ENCODE measurements at places on chromosomes 5 and 9.

DNA sequence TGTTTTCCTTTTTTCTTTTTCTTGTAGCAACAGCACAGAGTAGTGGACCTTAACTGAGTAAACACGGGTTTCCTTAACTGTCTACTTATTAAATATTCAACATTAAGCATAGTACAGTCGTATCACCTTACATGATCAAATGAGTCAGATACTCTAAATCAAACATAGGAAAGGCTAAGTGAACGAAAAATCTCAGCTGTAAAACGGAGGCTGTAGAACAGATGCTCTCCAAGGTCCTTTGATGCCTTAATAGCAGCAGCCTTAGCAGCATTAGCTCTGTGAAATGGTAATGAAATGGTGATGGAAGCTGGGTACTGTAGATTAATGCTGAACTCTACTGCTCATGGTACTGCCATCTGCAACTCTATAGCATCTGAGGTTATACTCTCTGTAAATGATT lies 1433.3 kb upstream of the C9orf72 start:
- DNase-seq: no peak

GRCh38 chr5:165497707-165498106 lies 1992.3 kb downstream of the MAT2B start:
- DNase-seq: peak; percentile 13

- no peak for DNase-seq
Observed at GRCh38 chr5:144205141-144205551, 34.5 kb downstream of the KCTD16 start.

DNA sequence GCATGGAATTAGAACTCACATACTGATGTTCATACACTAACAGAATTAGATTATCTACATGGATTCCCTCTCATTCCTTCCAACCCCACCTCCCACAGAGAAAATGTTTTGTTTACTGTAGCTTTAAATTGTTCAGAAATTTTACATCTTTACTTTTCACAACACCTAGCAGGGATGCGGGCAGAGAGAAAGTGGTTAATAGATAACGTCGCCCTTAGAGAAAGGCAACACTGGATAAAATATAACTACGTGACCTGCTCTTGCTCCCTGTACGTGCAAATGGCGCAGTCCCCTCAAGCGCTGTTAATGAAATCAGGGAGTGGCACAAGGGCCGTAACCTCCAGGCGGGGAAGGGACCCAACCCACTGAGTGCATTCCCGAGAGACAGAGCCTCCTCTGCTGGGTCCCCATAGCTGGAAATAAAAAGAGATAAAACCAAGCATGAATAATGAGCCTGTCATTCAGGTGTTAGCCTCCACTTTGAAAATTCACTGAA lies 125.3 kb upstream of the DAPK1 start:
- DNase-seq: no peak

DNA sequence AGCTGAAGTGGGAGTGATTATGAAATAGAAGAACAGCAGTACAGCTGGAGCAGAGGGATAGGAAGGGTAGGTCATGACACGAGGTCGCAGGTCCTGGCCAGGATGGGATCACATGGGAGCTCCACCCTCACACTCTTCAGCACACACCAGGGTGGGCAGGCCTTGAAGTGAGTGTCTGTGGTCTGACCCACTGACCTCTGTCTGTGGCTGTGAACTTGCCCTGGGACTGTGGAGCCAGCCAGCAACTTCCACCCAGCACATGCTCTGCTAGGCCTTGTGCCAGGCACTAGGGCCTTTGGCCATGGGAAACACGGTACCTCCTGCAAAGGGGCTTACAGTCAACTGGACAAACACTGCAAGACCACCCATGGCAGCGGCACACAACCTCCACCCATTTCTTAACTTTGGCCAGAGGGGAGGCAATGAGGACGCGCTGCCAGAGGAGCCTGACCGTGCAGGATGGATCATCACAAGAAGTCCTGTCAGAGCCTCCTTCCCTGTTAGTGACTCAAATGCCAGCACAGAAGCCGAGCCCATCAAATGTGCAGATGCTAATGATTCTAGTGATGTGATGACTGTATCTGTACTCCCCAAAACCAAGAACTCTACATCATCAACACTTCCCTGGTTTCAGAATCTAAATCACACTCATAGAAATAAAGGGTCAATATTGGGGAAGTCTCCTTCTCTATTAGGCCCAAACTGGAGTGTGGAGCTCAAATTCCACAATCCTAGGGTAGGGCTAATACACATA lies 113.6 kb downstream of the DPYSL3 start:
- no peak for DNase-seq

DNA sequence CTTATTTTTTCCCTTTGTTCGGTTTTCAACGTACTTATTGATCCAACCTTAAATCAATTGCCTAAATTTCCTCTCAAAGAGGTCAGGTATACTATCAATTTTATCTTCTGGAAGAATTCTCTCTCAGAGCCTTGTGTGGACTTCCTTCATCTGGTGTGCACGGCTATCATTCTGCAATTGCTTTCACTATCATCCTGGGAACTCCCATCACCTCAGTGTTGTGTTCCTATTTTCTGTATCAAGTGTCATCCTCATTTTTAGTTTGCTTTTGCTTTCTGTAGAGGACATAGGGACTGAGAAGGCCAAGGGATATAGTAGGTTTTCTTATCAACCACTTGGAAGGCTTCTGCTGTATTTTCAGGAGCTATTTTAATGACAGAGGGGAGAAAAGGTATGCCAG lies 11.3 kb downstream of the STOM start:
- DNase-seq: no peak

DNA sequence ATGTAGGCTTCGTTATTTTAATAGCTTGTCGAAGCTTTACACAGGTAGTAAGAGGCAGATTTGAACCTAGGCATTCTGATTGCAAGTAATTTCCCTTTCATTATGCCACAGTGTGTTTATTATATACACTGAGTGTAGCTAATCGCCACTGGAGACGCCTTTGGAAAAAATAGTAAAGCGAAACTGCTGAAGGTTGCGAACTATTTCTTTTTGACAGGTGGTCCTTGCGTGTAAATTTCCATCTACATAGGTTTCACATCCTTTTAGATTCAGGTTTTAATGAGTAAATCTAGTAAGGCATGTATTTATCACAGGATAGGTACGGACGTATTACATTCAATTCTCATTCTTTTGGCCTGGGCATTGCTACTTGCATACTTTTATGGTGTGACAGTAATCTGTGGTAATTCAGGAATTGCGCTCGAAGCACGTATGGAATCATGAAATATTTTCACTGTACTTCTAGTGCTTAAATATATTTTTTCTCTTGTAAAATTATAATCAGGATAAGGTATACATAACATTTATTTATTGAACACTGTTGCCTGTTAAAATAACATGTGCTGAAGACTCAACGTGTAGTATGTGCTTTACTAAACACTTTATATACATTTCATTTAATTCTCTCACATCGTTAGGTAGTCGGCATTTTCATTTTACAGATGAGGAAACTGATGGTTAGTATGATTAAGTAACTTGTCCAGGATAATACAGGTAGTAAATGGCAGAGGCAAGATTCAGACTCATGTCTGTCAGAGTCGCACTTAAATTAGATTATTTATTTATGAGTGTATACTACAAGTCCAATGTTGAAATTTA lies 1.8 kb downstream of the MARCHF6 start:
- no peak for DNase-seq

DNA sequence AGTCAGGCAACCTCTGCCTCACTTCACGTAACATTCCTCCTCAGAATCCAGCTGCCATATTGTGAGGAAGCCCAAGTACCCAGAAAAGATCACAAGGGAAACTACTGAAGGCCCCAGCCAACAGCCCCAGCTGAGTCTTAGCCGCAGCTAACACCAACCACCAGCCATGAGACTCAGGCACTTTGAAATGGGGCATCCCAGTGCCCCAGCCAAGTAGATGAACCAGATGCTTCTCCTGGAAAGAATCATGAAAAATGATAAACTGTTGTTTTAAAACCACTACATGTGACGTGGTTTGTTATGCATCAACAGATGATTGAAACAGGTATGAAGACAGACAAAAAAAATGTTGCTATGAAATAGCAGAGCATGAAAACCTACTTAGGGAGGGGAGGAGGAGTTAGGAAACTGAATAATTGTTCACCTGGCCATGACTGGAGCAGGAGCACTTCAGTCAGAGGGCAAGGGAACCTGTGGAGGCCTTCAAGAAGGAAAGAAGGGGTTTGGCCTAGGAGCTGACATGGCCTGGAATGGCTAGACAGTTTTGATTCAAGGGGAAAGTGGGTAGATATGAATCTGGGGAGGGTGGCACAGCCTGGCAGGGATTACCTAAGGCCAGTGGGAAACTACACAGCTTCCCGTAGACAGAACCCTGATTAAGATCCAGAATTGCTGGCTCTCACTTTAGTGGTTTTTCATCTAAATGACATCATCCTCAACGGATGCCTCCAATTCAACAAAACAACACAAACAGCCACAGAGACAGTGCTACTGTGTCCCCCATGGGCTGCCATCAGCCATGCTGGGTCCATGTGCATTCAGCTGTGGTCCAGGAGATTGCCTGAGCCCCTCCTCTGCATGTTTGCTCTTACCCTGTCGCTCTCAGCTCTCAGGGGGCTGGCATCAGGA lies 211.6 kb downstream of the SYK start:
- no peak for DNase-seq

DNA sequence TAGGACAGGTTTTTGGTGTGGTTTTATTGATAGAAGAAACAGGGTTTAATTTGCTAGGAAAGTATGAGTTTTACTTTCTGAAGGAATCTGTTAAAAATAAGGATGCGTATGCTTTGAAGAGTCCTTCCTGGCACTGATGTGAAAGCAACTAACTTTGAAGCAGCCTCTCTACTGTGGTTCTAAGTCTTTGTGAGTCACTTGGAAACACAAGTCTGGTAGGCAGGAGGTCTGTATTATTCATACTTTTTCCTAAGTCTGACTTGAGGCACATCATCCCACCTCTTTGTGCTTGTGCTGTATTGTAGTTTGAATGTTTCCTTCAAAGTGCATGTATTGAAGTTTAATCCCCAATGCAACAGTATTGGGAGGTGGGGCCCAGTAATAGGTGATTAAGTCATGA lies 129.0 kb downstream of the TAF11L14 start:
- DNase-seq: no peak

DNA sequence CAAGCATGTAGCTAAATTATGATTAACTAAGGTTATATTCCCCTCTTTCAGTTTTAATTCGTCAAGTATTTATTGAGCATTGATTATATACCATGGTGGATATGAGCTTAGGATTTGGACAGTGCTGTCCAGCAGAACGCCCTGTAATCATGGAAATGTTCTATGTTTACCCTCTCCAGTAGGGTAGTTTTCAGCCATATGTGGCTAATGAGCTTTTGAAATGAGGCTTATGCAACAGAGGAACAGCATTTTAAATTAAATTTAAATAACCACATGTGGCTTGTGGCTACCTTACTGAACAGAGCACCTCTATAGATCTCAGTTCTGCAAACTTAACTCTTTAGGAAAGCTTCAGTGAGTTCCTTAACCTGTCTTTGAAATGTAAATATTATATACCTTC lies 59.1 kb downstream of the JMY start:
- no peak for DNase-seq

- peak; percentile 24 for DNase-seq
Observed at GRCh38 chr5:179827680-179828079, 7.0 kb downstream of the SQSTM1 start.

DNA sequence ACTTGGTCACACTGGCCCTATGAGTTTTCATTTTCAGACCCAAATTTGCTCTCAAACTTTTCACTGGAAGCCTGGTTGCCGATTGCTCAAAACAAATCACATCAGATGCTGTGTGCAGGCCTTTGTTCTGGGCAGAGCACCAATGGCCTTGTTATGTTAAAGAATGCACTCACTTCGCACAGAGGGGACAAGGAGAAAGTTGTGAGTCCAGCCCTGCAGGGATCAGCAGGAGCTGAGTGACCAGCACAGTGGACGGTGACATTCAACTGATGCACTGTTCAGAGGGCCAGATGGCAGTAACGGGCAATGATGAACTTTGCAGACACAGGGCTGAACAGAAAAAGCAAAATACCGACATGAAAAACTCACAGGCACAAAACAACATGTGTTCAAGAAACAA lies 86.1 kb downstream of the BARX1 start:
- DNase-seq: no peak

DNA sequence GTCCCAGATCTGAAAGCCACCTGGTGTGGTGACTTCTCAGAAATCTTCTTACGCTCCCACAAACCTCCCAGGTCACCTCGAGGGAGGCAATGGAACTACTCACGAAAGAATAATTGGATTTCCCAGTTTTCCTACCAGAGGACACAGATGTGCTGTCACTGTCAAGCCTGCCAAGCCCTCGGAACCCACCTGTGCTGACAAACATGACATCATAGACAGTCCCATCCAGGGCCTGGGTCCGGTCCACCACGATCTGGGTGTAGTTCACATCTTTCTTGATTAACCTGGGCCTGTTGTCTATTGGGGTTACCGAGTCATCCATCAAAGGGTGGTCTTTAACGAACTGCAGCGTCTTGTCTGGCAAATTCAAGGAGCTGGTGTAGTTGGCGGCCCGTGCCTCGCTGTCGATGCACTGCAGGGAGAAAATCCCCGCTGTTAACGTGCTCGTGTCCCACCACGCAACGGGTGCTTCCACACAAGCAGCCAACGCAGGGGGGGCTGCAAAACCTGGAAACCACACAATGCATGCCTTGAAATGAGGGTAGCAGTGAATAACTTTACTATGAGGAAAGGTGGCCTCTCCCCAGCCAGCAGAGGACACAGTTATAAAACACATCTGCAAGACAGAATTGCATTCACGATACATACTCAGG lies 69.0 kb downstream of the SECISBP2 start:
- no peak for DNase-seq

DNA sequence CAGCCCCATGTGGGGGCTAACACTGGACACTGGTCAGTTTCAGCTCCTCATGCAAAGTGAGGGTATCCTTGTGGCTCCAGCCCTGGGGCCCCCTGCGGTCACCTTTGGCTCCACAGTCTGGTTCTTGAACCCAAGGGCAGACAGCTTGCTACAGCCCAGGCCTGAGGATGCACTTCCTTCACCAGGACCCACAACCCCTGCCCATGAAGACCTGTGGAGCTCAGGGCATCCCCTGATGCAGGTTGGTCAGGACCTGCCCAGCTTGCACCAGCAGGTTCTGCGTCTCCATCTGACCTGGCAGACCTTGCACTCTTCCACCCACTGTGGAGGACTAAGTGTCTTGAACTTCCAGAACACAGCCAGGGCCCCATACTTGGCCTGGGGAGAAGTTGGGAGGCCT lies 3.7 kb upstream of the MRNIP start:
- no peak for DNase-seq

DNA sequence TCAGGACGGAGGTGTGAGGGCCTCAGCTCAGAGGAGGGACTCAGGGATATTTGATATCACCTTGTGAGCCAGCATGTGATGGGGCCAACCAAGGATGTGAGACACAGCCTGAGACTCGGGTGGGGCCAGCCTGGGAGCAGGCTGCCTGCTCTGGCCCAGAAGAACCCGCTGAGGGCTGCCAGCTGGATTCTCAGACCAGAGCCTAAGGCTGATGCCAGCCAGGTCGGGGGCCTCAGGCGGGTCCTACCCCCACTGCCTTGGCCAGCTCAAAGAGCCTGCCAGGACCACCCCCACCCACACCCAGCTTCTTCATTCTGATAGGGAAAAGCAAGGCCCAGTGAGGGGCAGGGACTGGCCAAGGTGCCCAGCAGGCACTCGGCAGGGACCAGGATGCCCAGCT lies 20.3 kb upstream of the DUSP1 start:
- DNase-seq: no peak

- no peak for DNase-seq
Observed at GRCh38 chr9:136921718-136922117, 22.8 kb downstream of the FBXW5 start.

GRCh38 chr9:130026583-130027340 lies 16.2 kb downstream of the FNBP1 start:
- no peak for DNase-seq

- DNase-seq: no peak
Observed at GRCh38 chr9:114496011-114496410, 9.3 kb downstream of the WHRN start.

Data from GM13976 (cell line).